Midbrain (tissue), 1 donor: ENCODE measurements at places on chromosomes 16 and 17.
A peak's percentile ranks its signal among the peaks of the same experiment; 100 is the strongest.

DNA sequence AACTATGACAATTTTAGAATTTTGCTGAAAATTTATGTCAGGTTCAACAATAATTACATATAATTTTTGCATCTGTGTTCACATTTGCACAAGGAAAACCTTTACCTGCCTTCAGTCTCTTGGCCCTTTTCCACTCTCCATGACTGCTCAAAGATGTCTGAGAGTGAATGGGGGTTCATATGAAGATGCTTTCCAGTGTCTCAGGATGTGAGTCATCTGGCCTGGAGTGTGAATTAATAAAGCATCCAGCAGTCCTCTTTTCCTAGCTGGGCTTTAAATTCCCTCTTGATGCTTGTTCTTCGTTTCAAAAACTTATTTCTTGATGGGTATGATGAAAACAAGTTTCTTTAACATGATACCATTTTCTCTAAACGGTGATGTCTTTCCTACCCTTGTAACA lies 99.9 kb downstream of the CDK5R1 start:
- no peak for DNase-seq

DNA sequence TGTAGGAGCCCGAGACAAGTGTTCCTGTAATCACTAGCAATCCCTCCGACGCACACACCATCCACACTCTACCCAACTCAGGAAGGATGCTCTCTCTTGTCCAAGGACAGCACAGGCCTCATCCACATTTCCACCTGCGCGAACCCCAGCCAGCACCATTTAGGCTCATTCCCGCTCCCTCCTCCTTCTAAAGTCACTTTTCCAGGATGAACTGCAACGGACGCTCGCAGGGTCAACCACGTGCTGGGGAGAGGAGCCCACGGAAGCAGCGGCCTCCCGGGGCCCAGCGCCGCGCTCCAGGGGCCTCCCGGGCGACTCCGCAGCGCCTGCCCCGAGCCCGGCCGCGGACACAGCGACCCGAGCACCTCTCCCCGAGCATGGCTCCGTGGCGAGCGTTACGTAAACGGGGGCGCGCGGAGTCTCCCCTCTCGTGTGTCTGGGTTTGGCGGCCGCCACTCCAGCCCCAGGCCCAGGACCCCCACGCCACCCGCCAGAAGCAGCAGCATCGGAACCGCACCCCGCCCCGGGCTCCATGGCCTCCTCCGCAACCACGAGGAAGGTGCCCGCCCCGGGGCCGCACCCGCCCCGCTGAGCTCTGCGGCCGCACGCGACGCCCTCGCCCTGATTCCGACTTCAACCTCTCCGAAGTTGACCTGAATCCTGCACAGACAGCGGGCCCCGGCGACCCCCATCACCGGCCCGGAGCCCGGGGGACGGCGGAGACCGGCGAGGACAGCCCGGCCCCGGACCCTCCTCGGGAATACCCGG lies 668 bp downstream of the USP36 start:
- DNase-seq: no peak

DNA sequence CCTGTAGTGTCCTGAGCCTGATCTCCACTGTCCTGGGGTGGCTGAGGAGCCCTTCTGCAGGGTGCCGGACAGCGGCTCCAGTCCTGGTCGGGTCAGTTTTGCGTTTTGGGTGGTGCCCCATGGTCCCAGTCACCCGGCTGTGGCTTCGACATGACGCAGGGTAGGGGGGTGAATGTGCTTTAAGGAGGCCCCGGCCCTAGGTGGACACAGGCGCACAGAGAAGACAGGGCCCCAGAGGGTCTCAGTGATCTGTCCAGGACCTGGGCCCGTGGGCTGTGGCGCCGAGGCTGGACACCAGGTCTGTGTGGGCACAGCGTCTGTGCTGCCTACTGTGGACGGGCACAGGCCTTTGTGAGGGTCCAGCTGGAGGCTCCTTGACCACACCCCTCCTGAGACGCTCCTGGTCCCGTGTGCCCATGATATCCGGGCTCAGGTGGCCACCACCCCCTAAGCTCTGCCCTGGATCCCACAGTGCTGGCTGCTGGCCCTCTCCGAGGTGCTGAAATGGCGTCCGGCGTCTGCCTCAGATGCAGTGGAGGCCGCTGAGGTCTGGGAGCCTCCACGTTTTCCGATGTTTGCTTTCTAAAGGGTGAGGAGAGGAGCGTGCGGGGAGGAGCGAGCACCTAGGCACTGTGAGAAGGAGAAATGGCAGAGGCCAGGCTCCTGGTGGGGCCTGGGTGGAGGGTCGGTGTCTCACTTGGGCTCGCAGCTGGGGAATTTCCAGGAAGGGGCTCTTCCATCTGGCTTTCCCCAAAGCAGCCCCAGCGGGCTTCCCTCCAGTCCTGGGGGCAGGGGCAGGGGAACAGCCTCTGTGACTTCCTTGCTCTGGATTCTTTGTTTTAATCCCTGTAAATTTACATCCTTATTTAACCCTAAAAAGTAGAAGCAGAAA lies 56.1 kb upstream of the ACSF3 start:
- DNase-seq: no peak

DNA sequence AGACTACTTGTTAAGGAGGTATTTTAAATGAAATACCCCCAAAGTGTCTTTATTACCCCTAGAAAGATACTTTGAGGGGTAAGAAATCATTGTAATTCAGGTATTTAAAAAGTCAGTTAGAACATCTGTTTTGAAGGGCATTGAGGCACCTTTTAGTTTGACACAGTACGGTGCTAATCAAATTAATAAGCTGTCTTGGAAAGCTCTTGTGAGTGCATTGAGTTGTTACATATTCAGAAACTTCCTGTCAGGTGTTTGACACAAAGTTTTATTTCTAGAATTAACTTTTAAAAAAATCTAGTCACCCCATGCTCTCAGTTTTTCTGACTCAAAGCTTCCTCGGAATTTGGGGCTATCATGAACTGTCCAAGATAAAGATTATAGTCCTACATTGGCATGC lies 4.6 kb downstream of the RBBP6 start:
- no peak for DNase-seq

DNA sequence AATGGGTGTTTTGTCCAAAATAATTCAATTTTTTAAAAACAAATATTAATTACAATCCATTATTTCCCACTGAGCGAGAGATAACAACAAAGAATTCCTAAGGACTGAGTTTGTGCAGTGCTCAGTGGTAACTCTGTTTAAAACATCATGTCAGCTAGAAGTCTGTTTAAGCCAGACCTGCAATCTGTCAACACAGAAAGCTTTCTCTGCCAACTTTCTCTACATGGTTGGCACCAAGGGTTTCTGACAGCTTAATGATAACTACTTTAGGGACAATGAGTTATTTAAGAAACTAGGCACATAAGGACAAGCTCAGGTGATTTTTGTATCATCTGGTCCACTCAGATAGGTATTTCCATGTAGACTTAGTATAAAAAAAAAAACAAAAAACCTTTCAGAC lies 81.8 kb downstream of the WDR59 start:
- DNase-seq: no peak

- no peak for DNase-seq
Observed at GRCh38 chr17:69854225-69854780, 220.7 kb upstream of the KCNJ16 start.

- DNase-seq: no peak
Observed at GRCh38 chr16:11743308-11744074, 834 bp upstream of the TXNDC11 start.

GRCh38 chr17:68684949-68685357 lies 83.8 kb upstream of the FAM20A start:
- no peak for DNase-seq

DNA sequence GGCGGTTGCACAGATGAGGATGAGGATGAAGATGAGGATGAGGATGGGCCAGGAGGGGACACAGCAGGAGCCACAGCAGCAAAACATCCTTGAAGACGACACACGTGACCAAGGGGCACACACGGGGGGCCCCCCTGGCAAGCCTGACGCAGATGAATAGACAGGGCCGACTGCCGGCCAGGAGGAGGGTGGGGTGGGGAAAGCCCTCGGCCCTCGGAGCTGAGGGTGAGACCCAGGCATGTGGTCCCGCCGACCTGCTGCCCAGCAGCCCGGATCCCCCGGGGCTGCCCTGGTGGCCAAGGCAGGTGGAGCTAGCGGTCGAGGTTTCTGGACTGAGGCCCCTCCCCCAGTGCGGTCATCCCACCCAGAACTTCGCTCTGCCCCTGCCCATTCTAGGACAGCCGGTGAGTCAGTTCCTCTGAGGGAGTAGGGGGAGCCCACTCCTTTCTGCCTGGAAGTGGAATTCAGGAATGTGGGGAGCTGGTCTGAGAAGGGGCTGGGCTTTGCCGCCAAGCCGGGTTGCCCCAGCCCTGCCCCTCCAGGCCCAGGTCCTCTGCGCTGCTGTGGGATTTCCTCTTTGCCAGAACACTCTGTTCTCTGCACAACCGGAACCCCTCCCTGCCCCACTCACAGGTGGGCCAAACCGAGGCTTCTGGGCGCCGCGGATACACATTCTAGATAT lies 9.9 kb downstream of the CYGB start:
- DNase-seq: no peak

DNA sequence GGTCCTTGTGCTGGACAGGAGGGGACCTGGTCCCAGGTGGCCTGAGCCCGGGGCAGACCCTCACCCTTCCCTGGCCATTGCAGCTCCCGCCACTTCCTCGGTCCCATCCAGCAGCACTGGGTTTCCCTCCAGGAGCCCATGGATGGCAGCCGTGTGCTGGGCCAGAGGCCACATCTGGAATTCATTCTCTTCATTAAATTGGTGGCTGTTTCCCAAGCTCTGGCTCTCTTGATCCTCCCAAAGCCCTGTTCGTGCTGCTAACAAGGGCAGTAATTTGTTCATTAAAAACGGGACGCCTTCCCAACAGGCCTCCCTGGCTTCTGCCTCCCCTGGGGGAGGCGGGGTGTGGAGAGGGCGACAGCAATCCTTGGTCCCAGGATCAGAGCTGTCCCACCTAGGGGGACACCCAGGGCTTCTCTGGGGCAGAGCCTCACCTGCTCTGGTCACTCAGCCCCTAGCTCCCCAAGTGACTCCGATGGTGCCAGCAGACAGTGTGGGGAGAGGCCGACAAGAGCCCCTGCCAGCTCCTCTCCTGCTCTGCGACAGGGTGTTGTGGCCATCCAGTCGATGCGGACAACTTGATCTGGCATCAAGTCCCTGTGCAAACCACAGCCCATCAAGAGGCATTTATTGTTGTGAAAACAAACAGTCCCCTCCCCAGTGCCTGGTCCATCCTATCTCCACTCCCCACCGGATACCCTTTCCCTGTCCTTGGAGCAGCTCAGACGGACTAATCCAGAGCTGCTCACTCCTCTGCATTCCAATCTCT lies 44.0 kb downstream of the SDK2 start:
- no peak for DNase-seq

- no peak for DNase-seq
Observed at GRCh38 chr17:79979221-79979741, 56.4 kb downstream of the TBC1D16 start.

DNA sequence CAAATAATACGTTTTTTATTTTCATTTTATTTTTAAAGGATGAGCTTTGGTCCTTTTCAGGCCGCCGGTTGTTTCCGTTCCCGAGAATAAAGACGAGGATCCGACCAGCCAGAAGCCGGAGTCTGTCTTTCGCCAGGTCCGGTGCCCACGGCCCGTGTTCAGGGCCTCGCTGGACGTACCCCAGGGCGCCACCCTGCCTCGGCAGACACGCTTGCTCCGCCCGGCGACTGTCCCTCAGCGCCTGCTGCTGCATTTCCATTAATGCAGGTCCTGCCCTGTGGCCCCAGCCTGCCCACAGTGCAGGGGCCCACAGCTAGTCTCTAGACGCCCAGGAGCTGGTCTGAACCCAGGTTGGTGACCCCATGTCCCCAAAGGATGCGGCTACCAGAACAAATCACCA lies 15.6 kb downstream of the METRNL start:
- no peak for DNase-seq

DNA sequence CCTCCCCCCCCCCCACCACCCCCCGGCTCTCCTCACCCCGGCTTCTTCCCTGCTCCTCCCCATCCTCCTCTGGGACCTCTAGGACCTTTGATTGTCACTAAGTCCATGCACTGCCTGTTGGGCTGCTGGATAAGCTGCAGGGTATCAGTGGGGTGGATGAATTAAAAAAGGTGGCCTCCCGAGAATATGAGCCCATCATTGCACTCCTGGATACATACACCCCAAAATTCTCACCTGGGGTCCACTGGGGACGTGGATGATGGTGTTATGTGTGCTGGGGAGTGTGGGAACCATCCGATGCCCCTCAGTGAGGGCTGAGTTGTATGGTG lies 88.8 kb downstream of the IRF8 start:
- DNase-seq: no peak

GRCh38 chr17:18064053-18064452 lies 23.7 kb upstream of the DRG2 start:
- DNase-seq: no peak

- no peak for DNase-seq
Observed at GRCh38 chr16:56262551-56263245, 71.4 kb downstream of the GNAO1 start.

GRCh38 chr17:83190601-83191387 lies 111.4 kb downstream of the METRNL start:
- no peak for DNase-seq

- no peak for DNase-seq
Observed at GRCh38 chr16:51121850-51122249, 29.2 kb downstream of the SALL1 start.

DNA sequence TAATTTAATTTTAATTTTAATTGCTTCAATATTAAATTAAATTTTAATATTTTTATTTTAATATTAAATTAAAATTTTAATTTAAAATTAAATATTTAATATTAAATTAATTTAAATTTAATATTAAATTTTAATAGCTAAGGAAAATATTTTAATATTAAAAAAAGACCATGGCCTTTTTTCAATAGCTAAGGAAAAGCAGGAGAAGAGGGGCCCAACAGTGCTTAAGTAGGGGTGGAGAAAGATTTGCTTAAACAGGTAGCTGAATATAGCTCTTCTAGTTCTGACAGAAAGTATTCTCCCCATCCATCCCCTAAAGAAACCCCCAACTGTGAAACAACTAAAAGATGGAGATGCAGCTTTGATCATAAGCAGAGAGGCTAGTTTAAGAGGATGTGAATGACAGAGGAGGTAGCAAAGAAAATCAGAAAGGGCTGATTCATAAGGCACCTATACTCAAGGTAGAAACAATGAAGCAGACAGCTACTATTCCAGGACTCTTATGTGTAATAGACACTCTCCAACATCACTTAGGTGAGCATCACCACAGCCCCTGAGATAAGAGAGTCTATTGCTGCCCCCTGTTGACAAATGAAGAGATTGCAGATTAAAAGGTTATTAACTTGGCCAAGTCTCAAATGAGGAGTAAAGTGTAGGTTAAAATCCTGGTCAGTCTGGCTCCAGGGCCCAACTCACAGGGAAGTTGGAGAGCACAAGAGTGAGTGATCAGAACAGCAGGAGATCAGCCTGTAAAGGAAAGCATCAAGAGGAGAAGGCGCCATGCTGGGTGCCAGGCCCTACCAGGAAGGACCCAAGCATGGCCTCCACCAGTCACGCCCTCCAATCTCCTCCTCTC lies 7.8 kb upstream of the RNASEK start:
- peak; percentile 54 for DNase-seq
